ENCODE measurements at places on chromosomes 3 and 15.
A peak's percentile ranks its signal among the peaks of the same experiment; 100 is the strongest.

DNA sequence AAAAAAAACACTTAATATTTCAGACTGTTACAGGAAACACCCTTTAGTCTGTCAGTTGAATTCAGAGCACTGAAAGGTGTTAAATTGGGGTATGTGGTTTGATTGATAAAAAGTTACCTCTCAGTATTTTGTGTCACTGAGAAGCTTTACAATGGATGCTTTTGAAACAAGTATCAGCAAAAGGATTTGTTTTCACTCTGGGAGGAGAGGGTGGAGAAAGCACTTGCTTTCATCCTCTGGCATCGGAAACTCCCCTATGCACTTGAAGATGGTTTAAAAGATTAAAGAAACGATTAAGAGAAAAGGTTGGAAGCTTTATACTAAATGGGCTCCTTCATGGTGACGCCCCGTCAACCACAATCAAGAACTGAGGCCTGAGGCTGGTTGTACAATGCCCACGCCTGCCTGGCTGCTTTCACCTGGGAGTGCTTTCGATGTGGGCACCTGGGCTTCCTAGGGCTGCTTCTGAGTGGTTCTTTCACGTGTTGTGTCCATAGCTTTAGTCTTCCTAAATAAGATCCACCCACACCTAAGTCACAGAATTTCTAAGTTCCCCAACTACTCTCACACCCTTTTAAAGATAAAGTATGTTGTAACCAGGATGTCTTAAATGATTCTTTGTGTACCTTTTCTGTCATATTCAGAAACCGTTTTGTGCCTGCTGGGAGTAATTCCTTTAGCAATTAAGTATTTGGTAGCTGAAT is 17.9 kb downstream of the TMEM43 start:
- DNase-seq: no peak

GRCh38 chr15:34339946-34340345 is 2.4 kb upstream of the SLC12A6 start:
- no peak for DNase-seq

DNA sequence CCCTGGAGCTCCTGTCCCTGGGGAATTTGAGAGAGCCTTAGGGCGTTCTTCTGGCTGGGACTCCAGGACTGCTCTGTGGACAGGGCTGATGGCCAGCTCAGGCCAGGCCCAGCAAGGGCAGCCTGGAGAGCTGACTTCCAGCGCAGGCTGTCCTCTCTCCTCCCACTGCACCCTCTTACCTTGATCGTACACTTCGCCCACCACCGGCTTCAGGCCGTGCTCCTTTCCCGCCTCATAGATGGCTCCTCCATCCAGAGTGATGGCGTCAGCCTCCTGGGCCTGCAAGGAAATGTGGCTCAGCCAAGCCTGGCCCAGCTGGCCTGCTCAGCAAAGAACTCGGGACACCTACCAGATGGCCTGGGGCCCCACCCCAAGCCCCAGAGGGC is 3.1 kb downstream of the MELTF start:
- no peak for DNase-seq

GRCh38 chr3:5441401-5441800 is 253.9 kb downstream of the EDEM1 start:
- DNase-seq: no peak

GRCh38 chr3:184727357-184728009 is 15.6 kb upstream of the MAGEF1 start:
- DNase-seq: peak; percentile 90

DNA sequence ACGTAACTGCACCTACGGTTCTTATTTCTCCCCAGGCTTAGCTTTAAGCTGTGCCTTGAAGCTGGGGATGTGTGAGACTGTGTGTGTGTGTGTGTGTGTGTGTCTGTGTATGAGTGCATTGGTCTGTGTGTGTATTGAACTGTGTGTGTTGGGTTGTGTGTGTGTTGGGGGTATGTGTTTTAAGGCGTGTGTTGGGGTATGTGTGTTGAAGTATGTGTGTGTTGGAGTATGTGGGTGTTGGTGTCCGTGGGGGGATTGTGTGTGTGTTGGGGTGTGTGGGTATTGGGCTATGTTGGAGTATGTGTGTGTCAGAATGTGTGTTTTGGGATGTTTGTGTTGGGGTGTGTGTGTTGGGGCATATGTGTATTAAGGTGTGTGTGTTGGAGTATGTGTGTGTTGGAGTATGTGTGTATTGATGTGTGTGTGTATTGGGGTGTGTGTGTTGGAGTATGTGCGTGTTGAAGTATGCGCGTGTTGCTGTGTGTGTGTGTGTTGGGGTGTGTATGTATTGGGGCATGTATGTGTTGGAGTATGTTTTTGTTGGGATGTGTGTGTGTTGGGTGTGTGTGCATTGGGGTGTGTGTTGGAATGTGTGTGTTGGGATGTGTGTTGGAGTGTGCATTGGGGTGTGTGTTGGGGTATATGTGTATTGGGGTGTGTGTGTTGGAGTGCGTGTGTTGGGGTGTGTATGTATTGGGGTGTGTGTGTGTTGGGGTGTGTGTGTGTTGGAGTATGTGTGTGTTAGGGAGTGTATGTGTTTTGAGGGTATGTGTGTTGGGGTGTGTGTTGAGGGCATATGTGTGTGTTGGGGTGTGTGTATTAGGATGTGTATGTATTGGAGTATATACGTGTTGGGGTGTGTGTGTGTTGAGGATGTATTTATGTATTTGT is 76.4 kb downstream of the LSM3 start:
- no peak for DNase-seq

GRCh38 chr3:25442486-25442885 is 14.4 kb downstream of the RARB start:
- no peak for DNase-seq

- no peak for DNase-seq
Measured at GRCh38 chr15:31468911-31469785, 142.5 kb downstream of the KLF13 start.

- DNase-seq: no peak
Measured at GRCh38 chr3:178206521-178206920, 329.7 kb upstream of the KCNMB2 start.

- DNase-seq: no peak
Measured at GRCh38 chr15:67573194-67573593, 30.7 kb downstream of the MAP2K5 start.

DNA sequence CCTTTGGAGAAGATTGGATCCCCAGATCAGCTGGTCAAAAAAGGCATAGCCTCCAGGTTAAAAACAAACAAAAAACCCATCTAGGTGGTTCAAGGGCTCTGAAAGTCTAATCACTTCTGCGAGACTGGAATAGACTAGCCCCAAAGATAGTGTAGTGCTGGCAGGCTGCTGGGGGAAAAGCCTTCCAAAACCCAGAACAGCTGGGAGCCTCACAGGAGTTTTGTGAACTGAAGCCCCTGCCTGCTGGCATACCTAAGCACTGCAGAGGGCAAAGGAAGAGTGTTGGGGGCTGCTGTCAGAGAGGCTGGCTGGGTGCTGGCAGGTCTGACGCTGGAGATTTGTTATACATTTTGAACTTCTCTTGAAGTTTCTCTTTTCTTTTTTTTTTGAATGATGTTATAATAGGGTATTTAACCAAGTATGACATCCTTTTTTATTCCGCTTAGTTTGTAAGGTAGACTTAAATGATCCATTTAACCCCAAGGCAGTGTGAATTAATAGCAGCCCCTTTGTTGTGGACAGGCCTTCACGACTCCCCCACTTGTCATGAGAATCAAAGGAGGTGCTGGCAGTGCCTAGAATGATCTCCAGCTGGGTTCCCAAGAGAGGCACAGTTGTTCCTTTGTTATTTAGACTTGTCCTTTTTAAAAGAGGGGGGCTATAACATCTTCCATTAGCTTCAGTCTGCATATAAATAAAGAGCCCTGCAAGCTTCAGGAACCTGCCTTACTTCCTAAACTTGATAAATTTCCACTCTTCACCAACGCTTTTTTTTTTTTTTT is 53.9 kb downstream of the CRTC3 start:
- DNase-seq: no peak

DNA sequence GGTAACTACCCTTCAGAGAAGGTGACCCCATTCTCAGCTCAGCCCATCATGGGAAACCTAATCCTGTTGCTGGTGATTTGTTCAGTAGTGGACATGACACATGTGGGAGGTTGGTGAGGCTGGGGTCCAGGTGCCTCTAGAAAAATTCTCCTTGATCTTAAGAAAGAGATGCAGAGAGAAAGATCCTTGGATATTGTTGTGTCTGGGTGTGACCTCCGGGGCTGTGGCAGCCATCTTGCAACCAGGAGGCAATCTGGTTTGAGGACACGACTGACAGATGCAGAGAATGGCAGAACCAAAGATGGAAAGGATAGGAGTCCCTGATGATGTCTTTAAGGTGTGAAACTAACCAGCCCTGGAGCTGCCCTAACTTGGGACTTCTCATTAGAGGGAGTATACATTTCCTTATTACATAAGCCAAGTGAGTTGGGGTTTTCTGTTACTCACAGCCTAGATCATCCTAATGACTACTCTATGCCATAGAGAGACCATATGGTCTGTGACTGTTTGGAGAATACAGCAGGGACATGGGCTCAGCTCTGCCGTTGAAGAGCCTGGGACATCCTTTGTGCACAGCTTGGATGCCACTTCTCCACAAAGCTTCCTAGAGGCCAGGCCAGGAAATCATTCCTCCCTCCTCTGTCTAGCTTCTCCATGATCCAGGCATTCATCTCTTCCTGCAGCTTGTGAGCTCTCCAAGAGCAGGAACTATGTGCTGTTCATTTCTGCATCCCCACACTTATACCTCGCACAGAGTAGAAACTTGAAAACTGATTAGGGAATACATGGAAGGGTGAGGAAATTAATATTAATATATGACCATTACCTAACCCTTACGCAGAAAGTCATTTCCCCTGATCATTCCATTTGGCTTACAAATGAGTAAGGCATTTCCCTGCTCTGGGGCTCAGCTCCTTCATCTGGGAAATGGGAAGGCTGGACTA is 45.9 kb downstream of the HRH1 start:
- DNase-seq: no peak

DNA sequence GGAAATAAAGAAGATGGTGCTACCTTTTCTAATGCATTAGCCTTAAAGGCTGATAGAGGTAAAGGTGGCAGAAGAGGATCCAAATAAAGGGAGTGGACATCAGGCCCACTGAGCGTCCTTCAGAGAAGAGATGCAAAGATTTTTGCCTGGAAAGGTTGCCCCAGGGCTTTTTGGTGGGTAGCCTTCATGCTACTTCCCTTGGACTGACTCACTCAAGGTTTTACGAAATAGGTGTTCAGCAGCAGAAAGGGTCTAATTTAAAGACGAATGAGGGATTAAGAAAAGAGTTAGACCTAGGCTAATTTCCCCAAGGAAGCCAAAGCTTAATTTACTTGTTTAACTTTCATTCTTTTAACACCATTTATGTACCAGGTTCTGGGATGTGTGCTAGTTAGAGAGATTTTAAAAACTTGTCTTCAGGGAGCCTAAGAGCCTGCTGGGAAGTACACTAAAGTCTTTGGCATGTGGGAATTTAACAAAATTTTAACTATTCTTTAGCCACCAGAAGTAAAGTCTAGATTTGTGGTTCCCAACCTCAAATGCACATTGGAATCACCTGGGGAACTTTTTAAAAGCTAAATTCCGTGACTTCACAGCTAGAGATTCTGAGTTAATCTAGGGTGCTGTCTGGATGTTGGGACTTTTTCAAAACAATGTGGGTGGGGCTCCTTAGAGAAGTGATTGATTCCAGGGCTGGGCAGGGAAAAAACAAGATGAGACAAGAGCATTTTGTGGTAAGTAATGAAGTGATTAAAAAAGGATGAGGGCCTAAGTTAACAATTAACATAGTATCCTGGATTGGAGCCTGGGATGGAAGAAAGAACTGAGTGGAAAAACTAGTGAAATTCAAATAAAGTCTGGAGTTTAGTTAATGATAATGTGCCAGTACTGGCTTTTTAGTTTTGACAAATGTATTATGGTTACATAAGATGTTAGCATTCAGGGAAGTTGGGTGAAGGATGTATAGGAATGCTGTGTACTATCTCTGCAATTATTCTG is 3.4 kb downstream of the IL20RB start:
- no peak for DNase-seq

GRCh38 chr3:181791056-181791955 is 79.6 kb downstream of the SOX2 start:
- no peak for DNase-seq

DNA sequence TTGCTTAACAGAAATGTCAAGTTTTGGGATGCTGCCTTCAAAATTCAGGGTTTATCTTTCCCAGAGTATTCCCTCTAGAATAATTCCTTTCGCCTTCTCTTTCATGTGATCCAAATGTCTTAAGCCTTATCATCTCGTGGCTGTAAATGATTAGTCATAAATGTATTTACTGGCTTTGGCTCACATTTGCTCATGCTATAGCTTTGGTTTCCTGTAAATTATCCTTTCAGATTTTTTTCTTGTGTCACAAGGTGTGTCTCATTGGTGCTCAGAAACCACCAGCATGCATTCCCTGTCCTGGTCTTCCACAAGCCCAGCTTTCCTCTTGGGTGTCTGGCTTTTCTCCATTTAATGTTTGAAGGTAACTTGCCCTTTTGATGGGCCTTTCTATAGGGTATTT is 692.7 kb upstream of the ALCAM start:
- DNase-seq: peak; percentile 13
